ENCODE measurements at places on chromosomes 6 and 20.

GRCh38 chr20:15618110-15618509 is 955.1 kb downstream of the KIF16B start:
- no peak for DNase-seq

GRCh38 chr6:156703719-156704118 is 73.5 kb upstream of the ARID1B start:
- DNase-seq: no peak

- DNase-seq: no peak
These were observed 156.8 kb downstream of the DLL1 start for GRCh38 chr6:170134031-170134470.

GRCh38 chr6:106736502-106736901 is 107.1 kb downstream of the QRSL1 start:
- no peak for DNase-seq

DNA sequence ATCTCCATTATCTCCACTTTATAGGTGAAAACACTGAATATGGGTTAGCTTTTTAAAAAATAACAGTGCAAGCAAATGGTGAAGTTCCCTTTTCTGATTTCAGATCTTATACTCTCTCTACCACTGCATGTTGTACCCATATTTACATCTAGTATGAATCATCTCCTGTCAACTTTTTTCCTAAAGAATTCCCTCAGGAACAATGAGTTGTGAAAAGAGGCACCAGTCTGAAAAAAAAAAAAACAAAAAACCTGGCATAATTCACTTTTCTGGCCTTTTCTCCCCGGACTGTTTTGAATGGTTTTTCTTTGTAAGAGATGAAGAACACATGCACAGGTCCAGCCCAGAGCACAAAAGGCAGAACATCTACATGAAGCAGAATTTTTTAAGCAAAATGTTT is 596.0 kb downstream of the COL12A1 start:
- no peak for DNase-seq

DNA sequence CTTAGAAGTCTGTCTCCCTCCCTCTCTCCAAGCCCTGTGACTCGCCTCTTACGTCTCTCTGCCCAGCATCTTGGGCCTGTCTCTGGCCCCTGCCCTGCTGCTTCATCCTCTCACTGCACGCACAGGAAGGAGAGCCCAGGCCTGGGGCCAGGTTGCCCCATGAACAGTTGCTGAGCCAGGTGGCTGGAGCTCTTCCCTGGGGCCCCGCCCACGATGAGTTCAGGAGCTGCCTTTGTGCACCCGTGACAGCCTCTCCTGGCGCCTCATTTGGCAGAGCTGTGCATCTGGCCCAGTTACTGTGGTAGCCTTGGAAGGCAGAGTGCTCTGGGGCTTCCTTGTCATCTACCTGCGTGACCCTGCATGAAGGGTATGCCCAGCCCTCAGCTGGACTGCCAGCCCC is 44.5 kb downstream of the SLC52A3 start:
- DNase-seq: no peak

GRCh38 chr6:31901953-31902643 is at the start of gene ZBTB12:
ZBTB12 (minus strand) TSS chr6:31902086; CDS start chr6:31901305, 781 bp downstream.
- peak; percentile 77 for DNase-seq

- no peak for DNase-seq
These were observed 150.7 kb upstream of the LAMP5 start for GRCh38 chr20:9363673-9364072.

- DNase-seq: no peak
These were observed 155.4 kb downstream of the DLL1 start for GRCh38 chr6:170135461-170135820.

GRCh38 chr6:119267126-119267905 is 82.2 kb downstream of the MAN1A1 start:
- DNase-seq: no peak

DNA sequence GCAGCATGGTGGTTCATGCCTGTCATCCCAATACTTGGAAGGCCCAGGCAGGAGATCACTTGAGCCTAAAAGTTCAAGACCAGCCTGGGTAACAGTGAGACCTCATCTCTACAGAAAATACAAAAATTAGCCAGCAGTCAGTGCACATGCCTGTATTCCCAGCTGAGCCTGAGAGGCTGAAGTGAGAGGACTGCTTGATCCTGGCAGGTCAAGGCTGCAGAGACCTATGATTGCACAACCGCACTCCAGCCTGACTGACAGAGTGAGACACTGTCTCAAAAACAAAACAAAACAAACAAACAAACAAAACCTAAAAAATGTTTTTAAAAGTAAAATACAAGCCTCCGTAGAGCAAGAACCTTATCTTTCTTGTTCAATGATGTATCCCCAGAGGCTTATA is 6.0 kb downstream of the CEP85L start:
- no peak for DNase-seq

- DNase-seq: no peak
These were observed 229.7 kb upstream of the MOCS1 start for GRCh38 chr6:40163924-40164323.

- no peak for DNase-seq
These were observed 27.3 kb upstream of the SPDEF start for GRCh38 chr6:34583461-34583860.

GRCh38 chr6:89298680-89299465 is 16.2 kb downstream of the GABRR2 start:
- DNase-seq: no peak

- DNase-seq: no peak
These were observed 117.6 kb upstream of the CCN2 start for GRCh38 chr6:132068766-132069165.

GRCh38 chr6:45781890-45782289 is 233.8 kb downstream of the CLIC5 start:
- DNase-seq: no peak

DNA sequence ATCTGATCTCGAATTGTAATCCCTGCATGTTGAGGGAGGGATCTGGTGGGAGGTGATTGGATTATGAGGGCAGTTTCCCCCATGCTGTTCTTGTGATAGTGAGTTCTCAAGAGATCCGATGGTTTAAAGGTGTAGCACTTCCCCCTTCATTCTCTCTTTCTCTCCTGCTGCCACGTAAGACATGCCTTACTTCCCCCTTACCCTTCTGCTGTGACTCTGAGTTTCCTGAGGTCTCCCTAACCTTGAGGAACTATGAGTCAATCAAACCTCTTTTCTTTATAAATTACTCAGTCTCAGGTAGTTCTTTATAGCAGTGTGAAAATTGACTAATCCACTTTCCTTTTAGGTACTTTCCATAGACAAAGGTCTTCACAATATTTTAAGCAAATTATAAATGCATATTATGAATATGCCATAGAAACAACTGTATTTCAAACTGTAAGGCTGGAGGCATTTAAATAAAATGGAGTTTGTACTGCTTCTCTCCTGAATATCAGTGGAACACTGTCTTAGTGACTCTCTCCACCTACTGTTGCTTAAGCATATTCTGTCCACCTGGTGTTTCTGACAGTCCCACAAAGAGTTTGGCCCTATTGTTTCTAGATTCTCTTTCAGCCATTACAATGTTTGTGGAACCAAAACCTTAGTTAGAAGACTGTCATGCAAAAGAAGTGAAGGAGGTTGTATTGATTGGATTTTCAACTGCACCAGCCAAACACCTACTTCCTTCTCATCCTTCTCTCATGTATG is 24.3 kb upstream of the IL17A start:
- DNase-seq: no peak

DNA sequence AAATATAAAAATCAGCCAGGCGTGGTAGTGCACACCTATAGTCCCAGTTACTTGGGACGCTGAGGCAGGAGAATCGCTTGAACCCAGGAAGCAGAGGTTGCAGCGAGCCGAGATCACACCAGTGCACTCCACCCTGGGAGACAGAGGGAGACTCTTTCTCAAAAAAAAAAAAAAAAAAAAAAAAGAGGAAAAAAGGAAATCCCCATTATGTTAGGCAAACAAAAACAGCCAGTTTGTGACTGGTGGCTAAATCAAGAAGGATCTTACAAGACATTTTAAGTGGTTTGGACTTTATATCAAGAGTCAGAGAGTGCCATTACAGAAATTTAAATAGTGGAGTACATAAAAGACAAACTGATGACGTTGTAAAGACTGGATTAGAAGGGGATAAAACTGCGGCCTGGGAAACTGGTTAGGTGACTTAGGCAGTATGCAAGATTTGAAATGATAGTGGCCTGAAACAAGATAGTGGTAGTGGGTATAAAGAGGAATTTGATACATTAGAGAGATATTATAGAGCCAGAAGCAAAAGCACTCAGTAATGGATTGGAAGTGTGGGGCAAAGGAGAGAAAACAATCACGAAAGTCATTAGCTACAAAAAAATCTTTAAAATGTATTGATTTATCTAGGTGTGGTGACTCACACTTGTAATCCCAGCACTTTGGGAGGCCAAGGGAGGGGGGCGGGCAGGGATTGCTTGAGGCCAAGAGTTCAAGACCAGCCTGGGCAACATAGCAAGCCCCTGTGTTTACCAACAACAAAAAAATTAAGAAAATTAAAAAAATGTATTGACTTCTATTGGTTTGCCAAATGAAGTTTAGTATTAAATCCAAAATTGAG is 1.7 kb upstream of the MYO6 start:
- no peak for DNase-seq

DNA sequence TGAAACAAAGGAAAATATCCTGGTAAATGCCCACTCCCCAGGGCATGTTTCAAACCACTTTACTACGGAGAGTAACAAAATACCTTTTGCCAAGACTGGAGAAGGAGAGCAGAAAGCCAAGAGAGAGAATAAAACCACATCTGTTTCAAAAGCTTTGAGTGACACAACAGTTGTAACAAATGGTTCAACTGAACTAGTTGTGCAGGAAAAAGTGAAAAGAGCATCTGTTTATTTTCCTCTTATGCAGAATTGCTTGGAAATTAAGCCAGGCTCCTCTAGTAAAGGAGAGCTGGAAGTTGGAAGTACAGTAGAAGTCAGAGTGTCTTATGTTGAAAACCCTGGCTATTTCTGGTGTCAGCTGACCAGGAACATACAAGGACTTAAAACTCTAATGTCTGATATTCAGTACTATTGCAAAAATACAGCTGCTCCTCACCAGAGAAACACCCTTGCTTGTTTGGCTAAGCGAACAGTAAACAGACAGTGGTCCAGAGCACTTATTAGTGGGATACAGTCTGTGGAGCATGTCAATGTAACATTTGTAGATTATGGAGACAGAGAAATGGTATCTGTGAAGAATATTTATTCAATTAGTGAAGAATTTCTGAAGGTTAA is 2.6 kb downstream of the TDRD6 start:
- DNase-seq: no peak

DNA sequence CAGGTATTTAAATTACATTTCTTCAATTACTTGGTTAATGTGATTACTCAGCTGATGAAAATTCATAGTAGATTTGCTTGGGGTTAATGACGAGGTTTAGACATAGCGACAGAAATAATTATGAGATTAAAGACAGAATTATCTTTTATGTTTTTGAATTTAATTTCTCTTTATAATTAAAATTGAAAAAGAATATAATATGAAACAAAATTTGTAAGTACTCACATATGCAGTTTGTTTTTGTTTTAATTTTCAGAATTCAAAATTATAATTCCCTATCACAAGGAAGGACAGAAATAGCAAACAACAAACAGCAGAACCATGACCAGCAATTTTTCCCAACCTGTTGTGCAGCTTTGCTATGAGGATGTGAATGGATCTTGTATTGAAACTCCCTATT is at the start of gene TAAR8:
Gene TAAR8 (plus strand): TSS at position 301 of the 400 bp plus-strand sequence. CDS start 21 bp downstream, at position 322.
- no peak for DNase-seq

DNA sequence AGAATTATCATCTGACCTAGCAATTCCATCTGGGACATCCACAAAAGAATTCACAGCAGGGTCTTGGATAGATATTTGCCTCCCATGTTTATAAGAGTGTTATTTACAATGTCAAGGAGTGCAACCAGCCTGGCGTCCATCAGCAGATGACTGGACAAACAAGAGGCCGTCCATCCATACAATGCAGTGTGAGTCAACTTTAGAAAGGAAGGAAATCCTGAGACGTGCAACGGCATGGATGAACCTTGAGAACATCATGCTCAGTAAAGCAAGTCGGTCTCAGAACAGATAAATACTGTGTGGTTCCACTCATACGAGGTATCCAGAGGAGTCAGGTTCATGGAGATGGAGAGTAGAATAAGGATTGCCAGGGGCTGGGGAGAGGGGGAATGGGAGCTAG is 46.4 kb downstream of the FOXF2 start:
- no peak for DNase-seq

- no peak for DNase-seq
These were observed 66.1 kb upstream of the MLN start for GRCh38 chr6:33869826-33870423.

- no peak for DNase-seq
These were observed 214.1 kb upstream of the RREB1 start for GRCh38 chr6:6893701-6894100.

DNA sequence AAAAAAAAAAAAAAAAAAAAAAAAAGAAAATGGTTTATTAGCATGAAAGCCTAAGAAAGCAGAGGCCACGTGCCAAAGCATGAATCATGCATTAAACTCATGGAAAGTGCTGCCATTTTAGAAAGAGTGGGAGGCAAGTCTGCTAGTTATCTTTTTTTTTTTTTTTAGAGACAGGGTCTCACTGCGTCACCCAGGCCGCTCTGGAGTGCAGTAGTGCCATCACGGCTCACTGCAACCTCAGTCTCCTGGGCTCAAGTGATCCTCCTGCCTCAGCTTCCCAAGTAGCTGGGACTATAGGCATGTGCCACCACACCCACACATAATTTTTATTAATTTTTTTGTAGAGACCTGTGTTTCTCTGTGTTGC is 5.2 kb downstream of the VWA7 start:
- DNase-seq: no peak

DNA sequence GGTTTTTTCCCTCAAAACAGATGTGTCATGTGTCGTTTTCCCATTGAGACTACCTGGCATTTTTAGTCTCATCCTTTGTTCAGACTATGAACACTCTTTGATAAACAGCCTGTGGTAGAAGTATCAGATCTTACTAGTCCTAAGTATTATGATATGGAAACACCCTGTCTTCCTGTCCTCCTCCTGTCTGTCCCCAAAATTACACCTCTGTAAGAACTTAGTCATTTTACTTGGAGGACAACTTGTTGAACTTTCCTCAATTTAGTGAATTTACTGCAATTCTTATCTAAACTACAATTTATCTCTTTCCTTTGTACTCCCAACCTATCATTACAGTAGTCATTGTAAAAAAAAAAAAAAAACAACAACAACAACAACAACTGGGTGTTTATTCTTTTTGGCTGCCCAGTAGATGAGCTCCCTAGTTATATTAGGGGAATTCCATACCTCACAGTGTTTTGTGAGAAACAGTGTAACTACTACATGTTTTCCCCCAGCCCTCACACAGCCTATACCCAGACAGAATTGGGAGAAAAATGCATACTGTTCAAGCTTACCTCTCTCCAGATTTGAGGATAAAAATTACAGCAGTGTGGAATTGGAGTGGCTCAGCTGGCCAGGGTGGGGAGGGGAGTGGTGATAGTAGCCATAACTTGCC is 18.5 kb upstream of the ERVFRD-1 start:
- DNase-seq: no peak
